ENCODE measurements at places on chromosomes 1 and 21.

DNA sequence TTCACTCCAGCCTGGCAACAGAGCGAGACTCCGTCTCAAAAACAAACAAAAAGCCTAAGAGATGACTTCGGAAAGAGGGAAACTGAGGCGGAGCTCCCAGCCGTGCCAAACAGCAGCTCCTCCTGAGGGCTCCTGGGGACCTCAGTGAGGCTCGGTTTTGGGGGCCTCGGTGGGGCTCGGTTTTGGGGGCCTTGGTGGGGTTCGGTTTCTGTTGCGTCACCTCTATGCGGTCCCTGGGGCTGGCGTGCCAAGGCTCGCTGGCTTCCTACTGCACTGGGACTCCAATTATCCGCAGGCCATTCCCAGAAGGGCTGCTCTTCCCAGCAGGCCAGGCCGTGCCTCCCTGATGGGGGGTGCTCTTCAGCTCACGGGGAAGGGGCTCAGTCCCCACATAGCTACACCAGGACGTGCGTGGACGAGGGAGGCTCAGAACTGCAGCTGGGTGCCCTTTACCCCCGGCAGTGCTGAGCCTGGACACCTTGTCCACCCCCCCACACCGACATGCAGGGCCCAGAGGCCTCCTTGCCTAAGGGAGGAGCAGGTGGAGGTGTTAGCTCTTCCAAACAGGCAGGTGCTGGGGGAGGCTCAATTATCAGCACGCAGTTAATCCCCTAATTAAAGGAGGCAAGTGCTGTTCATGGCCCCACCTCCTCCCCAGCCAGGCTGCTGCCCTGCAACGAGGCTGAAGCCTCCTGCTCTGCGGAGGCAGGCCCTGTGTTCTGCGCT, 5.1 kb upstream of the C1orf159 start:
- no peaks in the 10 kb centered on the region for H3K36me3 ChIP-seq
- no peaks in the 10 kb centered on the region for H3K4me1 ChIP-seq
- H3K4me3 ChIP-seq = no peak overlapping the region
- DNase-seq = no peak

GRCh38 chr1:73205294-73205973, 923.1 kb upstream of the NEGR1 start:
- H3K4me3 ChIP-seq = no peak overlapping the region
- H3K36me3 ChIP-seq = no peaks in the 10 kb centered on the region

DNA sequence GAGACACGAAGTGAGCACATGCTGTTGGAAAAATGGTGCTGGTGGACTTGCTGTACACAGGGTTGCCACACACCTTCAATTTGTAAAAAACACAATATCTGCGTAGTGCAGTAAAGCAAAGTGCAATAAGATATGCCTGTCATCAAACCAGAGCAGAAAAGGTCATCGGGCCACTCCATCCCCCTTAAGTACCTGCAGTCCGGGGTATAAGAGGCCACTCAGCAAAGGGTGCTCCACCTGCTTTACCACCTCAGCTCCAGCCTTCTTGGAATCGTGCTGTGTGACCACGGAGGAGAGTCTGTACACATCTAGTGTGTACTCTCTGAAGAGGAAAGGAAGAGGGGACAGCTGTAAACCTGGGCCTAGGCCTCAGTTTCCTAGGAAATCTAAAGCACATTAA, 10.9 kb downstream of the YARS1 start:
- no peak overlapping the region for H3K4me3 ChIP-seq
- no peak overlapping the region for H3K27ac ChIP-seq
- no peak for DNase-seq
- H3K27me3 ChIP-seq = no peaks in the 10 kb centered on the region
- H3K36me3 ChIP-seq = peaks cover 84% of the 10 kb centered on the region

DNA sequence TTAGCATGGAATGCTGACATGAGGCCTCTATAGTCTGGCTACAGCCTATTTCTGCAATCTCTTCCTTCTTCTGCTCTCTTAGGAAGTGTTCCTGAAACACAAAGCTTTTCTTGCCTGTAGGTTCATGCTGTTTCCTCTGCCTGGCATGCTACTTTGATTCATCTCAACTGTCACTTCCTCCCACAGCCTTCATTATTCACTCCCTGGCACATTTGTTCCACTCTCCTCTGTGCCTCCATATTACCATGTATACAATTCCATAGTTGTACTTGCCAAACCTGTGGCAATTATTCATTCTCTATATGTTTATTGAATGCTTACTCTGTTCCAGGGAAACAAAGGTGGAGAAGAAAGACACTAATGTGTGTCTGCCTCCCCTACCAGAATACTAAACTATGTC, 210.2 kb downstream of the LRRC7 start:
- no peak overlapping the region for H3K4me3 ChIP-seq
- no peak overlapping the region for H3K27ac ChIP-seq
- no peaks in the 10 kb centered on the region for H3K4me1 ChIP-seq
- H3K36me3 ChIP-seq = no peaks in the 10 kb centered on the region
- peaks cover 68% of the 10 kb centered on the region for H3K27me3 ChIP-seq

- H3K36me3 ChIP-seq = no peaks in the 10 kb centered on the region
- no peak overlapping the region for H3K4me3 ChIP-seq
- H3K4me1 ChIP-seq = peaks cover 14% of the 10 kb centered on the region
- H3K27ac ChIP-seq = no peak overlapping the region
Observed at GRCh38 chr21:42258885-42259407, 40.0 kb downstream of the ABCG1 start.

DNA sequence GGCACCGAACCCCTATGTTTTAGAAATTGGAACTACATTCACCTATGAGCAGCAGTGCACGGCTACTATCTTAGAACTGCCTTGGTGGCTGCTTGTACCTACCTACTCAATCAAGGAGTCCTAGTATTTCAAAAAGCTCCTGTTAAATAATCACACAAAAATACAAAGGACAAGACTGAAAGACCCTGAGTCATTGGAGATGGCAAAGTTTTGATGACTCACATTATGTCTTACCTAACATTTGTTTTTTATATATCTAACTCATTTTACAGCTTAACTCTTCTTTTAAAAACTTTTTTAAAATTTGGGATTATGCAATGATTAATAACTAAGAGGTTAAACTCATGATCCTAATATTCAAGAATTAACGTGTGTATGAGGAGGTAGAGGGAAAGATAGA, 1206.0 kb upstream of the TMPRSS15 start:
- H3K4me1 ChIP-seq = peaks cover 6% of the 10 kb centered on the region
- H3K36me3 ChIP-seq = no peaks in the 10 kb centered on the region
- H3K4me3 ChIP-seq = no peak overlapping the region
- H3K27me3 ChIP-seq = no peaks in the 10 kb centered on the region
- H3K27ac ChIP-seq = no peak overlapping the region
- DNase-seq = peak; percentile 62

- DNase-seq = peak; percentile 52
- no peaks in the 10 kb centered on the region for H3K27me3 ChIP-seq
- no peaks in the 10 kb centered on the region for H3K36me3 ChIP-seq
- H3K4me3 ChIP-seq = no peak overlapping the region
- peaks cover 38% of the 10 kb centered on the region for H3K4me1 ChIP-seq
Observed at GRCh38 chr1:189658381-189658780, 819.3 kb downstream of the BRINP3 start.

GRCh38 chr1:180270530-180271271, 40.6 kb downstream of the LHX4 start:
- H3K36me3 ChIP-seq = peaks cover 36% of the 10 kb centered on the region
- no peaks in the 10 kb centered on the region for H3K27me3 ChIP-seq
- no peak overlapping the region for H3K27ac ChIP-seq

- H3K27me3 ChIP-seq = no peaks in the 10 kb centered on the region
- H3K36me3 ChIP-seq = no peaks in the 10 kb centered on the region
- peak; percentile 100 for DNase-seq
Observed at GRCh38 chr1:226940029-226940805, at the start of gene COQ8A. Gene COQ8A, plus strand, starts transcription at chr1:226940294. Its CDS starts 21,092 bp downstream, at chr1:226961386.

DNA sequence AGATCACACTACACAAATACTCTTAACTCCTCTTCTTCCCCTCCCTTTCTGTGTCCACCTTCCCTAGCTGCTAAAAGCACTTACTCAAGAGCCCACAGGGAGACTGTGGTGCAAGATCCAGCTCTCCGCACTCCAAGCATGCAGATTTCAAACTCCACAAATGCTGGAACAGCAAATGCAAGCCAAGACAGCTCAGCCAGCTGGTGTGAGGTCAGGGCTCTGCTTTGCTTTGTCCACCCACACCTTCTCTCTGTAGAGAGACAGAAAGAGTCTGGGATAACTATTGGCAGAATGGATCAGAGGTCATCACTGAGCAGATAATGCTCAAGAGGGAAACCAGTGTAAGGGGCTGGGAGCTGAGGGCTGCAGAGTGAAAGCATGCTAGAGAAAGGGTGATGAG, 45.2 kb upstream of the DPT start:
- no peaks in the 10 kb centered on the region for H3K36me3 ChIP-seq
- no peak overlapping the region for H3K4me3 ChIP-seq
- peak; percentile 12 for DNase-seq
- H3K4me1 ChIP-seq = peaks cover 4% of the 10 kb centered on the region

DNA sequence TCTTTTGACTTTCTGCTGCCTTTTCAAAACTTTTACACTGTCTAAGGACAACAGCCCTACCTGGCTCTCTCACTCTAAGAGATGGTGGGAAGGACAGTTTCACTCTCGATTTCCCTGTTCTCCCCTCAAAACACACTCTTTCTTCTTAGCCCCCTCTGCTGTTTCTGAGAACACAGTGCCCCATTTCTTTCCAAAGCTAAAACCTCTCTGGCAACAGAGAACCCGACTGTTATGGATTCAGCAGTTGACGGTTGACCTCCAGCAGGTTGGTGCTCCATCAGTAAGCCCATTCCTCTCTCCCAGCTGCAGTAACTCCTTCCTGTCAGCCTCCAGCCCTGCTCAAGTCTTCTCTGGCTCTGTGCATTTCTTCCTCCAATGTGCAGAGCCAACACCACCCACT, 88.2 kb upstream of the ABCD3 start:
- no peaks in the 10 kb centered on the region for H3K36me3 ChIP-seq
- peak; percentile 56 for DNase-seq
- no peaks in the 10 kb centered on the region for H3K27me3 ChIP-seq
- peaks cover 30% of the 10 kb centered on the region for H3K4me1 ChIP-seq
- H3K27ac ChIP-seq = no peak overlapping the region

DNA sequence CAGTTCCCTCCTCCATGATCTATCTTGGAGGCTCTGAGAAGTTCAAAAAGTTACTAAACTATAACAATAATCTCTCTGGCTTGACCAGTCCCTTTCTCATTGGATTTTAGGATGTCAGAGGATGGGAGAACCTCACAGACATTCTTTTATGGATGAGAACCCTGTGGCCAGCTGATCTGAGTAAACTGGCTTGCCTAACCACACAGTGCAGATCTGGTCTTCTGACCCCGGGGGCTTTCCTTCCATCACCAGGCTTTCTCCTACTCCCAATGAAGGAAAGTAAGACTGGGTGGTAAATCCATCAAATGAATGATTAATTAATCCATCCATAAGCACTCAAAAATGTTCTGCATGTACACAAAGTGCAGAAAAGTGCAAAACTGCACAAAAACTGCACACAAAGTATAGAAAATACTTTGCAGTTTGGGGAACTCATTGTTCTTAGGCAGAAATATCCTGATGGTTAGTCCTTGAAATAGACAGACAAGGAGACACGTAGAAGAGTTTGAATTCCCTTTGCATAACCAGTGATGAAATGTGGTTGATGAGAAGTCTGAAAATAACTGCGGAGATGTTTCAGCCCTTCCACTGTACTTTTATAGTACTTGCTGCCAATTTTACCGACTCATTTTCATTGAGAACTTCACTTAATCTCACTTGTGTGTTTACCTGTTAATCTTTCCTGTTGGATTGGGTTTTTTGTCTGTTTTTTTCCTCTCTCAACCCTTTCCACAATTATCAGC, 2.5 kb upstream of the F3 start:
- no peaks in the 10 kb centered on the region for H3K27me3 ChIP-seq
- DNase-seq = peak; percentile 57
- H3K36me3 ChIP-seq = peaks cover 9% of the 10 kb centered on the region
- H3K4me1 ChIP-seq = peaks cover 45% of the 10 kb centered on the region
- peak overlapping the region; percentile 37 for H3K4me3 ChIP-seq
- H3K27ac ChIP-seq = peak overlapping the region; percentile 97

GRCh38 chr1:9121496-9122409, 7.1 kb downstream of the GPR157 start:
- no peak overlapping the region for H3K27ac ChIP-seq
- no peaks in the 10 kb centered on the region for H3K4me1 ChIP-seq
- no peak overlapping the region for H3K4me3 ChIP-seq
- H3K27me3 ChIP-seq = no peaks in the 10 kb centered on the region
- DNase-seq = no peak
- peaks cover 7% of the 10 kb centered on the region for H3K36me3 ChIP-seq

DNA sequence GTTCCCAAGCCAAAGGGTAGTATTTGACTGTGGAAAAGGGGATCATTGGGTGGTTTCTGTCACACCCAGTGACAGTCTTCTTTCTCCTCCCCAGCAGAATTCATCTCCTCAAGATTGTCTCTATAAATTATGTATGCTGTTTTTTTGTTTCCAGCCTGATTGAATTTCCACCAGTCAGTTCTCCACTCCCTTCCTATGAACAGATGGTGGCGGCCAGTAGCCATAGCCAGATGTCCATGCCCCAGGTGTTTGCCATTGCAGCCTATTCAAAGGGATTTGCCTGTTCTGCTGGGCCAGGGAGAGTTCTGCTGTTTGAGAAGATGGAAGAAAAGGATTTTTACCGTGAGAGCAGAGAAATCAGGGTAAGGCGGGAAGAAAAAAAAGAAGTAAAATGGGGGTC, 12.9 kb downstream of the CFAP57 start:
- no peak overlapping the region for H3K4me3 ChIP-seq
- no peaks in the 10 kb centered on the region for H3K4me1 ChIP-seq
- no peak for DNase-seq
- no peak overlapping the region for H3K27ac ChIP-seq
- no peaks in the 10 kb centered on the region for H3K27me3 ChIP-seq
- peaks cover 5% of the 10 kb centered on the region for H3K36me3 ChIP-seq

DNA sequence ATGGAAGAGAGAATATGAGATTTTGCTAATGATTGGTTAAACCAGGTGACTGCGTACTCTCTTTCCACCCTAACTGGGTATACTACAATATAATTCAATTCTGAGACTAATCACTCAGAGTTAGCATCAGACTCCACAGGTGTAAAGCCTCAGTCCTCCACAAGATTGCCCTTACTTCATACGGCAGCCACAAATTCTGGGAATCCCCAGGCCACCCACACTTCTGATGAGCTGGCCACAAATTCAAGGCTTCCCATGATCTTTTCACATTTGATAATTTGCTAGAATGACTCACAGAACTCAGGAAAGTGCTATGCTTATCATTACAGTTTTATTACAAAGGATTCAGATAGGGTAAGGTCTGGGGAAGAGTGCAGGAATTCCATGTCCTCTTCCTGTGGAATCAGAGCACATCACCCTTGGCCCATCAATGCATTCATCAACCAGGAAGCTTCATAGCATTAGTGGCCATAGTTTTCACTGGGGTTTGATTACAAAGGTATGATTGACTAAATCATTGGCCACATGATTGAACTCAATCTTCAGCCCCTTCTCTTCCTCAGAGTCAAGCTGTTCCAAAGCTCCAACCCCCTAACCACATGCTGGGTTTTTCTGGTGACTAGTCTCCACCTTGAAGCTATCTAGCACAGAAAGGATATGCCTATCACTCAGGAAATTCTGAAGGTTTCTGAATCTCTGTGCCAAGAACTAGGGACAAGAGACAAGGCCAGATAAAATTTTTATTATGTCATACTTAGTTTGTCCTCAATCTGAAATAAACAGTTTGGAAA, 131.7 kb downstream of the HHIPL2 start:
- no peak overlapping the region for H3K4me3 ChIP-seq
- no peak for DNase-seq
- H3K36me3 ChIP-seq = no peaks in the 10 kb centered on the region
- H3K4me1 ChIP-seq = no peaks in the 10 kb centered on the region
